Activated T-helper 2 cell treated with anti-CD3 and anti-CD28 coated beads, Interferon-gamma antibody, Interleukin-2, Interleukin-4, amounts not matched to agents 10 μg/mL and 5 μg/mL and 100 μg/mL, durations not matched to agents 14 hours and 24 hours and 36 hours (primary cell): ENCODE measurements at places on chromosomes 12 and 14.
A peak's percentile ranks its signal among the peaks of the same experiment; 100 is the strongest.

DNA sequence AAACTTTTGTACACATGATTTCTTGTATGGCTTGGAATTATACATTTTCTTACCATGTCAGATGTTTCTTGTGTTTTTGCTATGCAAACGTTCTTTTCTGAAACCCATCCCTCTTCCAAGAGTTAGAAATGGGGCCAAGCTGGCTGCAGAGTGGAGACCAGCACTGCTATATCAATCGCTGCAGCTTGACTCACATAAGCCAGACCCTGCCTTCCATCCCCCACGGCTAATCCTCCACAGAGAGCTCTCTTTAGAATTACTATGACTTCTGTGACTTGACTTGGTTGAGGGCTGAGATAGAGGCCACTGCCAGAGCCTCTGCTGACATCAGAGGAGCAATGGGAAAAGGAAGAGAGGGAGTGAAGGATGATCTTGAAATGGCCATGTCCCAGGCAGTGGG lies 147.9 kb downstream of the DACT1 start:
- DNase-seq = no peak

DNA sequence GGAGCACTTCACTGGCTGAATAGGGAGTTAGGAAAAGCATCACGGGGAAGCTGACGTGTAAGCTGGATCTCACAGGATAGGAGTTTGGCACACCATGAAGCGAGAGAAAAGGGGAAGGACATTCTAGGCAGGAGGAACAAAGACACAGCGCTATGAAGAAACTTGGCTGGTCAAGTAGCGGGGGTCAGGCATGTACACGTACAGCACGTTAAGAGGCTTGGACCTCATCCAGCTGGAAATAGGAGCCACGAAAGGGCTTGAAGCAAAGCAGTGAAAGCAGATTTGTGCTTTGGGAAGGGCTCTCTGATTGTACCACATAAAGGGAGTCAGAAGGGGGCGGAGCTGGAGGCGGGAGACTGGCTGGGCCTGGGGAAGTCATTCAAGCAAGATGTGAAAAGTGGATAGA lies 19.6 kb upstream of the GALNT8 start:
- no peak for DNase-seq

GRCh38 chr14:106141242-106142220 lies 615.1 kb downstream of the TMEM121 start:
- peak; percentile 29 for DNase-seq

GRCh38 chr12:14563046-14563445 lies 4.6 kb downstream of the PLBD1 start:
- DNase-seq = no peak

- no peak for DNase-seq
Measured at GRCh38 chr12:38892087-38892786, 13.2 kb downstream of the CPNE8 start.

DNA sequence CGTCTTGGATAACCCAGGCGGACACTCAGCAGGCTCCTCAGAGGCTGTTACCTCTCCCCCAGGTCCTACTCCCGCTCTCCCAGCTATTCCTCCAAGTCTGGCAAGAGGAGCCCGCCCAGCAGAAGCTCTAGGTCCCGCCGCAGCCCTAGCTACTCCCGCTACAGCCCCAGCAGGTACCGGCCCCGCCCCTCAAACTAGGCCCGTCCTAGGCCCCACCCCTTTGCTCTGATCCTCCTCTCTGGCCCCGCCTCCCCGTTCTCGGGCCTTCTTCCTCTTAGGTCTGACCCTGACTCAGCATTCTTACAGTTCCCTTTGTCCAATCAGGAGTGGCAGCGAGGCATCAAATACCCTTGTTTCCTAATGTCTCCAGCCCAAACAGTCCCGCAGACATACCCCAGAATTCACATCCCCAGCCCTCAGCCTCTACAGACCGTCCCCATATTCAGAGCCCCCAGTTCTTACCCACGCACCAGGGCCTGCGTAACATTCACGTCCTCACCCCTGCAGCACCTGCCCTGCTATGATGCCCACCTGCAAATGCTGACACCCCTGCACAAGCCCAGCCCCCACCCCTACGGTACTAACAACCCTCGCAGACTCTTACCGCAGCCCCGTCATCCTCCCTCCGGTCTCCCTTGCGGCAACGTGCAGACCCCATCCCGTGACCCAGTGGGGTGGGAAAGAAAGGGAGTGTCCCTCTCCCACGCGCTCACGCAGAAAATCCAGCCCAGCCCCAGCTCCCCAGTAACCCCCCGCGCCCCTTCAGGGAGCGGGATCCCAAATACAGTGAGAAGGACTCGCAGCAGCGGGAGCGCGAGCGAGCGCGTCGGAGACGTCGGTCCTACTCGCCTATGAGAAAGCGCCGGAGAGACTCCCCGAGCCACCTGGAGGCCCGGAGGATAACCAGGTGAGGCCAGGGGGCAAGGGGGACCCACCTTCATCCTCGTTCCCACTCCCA lies 25.0 kb upstream of the HSPB8 start:
- peak; percentile 8 for DNase-seq

DNA sequence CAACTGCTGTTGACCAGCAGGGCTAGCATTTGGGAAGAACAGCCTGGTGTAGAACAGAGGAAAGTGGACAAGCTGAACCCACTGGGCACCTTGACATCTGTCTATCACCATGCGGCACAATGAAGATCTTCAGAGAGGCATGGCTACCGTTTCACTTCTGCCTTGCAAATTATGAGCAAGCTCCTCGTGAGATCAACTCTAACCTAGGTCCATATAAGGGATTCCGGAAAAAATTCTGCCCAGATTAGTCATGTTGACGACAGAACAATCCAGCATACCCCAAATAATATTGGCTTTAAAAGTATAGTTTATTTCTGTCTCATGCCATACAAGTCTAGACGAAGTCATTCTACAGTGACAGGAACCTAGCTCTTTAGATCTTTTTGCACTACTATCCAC lies 91.6 kb upstream of the ATF7IP start:
- no peak for DNase-seq

- no peak for DNase-seq
Measured at GRCh38 chr14:50577982-50578381, 18.0 kb downstream of the ATL1 start.

GRCh38 chr12:76636121-76636692 lies 76.6 kb upstream of the OSBPL8 start:
- DNase-seq = no peak

DNA sequence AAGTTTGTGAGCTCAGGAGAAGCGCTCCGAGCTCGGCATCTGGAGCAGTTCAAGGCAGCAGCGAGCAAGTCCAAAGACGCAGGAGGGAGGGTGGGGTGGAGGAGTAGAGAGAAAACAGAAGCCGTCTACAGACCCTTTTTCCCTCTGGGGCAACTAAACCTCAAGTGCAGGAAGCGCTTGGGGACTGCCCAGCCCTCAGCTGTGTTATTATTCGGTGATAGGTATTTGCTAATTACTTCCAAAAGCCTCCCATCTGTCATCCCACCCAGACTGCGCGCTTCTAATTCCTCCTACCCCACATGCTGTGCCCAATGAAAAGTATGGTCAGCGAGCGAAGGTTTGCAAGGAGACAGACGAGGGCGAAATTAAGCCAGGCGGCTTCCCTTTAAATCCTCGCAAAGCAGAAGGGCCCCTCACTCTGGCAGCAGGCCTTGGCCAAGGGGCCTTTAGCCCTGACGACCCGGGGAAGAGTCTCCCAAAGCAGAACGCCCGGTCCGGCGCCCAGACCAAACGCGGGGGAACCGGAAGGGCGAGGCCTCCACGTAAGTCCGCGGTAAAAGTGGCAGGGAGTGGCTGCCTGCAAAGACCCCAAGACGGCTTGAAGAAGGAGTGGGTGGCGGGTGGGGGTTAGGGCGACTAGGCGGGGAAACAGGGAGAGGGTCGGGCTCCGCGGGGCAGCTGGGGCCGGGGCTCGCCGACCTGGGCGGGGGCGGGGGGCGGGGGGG lies 507 bp upstream of the CD9 start:
- no peak for DNase-seq

- no peak for DNase-seq
Measured at GRCh38 chr12:26278266-26278665, 82.9 kb downstream of the SSPN start.
